ENCODE measurements at places on chromosomes 16 and 17.

DNA sequence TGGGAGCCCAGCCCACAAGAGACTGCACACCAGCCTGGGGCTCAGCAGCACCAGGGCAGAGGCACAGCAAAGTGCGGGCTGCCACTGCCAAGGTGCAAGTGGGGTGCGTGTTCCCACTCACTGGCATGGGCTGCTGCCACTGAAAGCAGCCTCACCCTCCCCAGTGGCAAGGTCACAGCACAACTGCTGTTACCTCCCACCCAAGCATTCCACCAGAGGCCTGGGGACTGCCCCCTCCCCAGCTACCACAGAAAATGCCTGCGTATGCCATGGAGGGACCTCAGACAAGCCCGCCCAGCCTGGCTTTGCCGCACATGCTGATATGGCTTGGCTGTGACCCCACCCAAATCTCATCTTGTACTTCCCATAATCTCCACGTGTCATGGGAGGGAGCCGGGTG, 33.1 kb downstream of the MEAK7 start:
- no peak for DNase-seq

DNA sequence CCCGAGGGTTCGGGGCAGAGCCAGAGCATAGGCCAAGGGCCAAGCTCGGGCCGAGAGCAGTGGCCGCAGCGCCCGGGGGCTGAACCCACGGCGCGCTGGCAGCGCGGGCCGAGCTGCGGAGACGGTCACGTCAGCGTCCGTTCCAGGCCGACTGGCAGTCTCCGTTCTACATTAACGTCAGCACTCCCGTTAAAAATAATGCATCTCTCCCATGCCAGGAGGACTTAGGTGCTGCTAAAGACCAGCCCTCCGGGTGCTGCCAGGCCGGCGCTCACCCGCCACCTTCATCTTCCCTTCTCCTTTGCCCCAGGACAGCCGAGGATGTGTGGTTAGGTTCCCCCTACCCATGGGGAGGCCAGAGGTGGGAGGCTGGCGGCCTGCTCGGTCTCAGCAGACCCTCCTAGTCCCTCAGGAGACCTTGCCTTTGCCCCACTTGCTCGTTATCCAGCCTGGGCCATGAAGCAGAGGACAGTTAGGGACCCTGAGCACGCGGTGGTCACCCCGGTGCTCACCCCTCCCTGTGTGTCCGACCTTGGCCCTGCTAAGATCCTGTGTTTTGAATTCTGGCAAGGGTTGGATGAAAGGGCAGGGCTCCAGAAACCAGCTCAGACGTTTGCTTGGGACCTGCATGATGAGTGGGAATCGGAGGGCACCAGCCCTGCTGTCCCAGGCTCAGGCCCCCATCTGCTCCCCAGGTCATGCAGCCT, 572 bp downstream of the MPG start:
- no peak for DNase-seq

DNA sequence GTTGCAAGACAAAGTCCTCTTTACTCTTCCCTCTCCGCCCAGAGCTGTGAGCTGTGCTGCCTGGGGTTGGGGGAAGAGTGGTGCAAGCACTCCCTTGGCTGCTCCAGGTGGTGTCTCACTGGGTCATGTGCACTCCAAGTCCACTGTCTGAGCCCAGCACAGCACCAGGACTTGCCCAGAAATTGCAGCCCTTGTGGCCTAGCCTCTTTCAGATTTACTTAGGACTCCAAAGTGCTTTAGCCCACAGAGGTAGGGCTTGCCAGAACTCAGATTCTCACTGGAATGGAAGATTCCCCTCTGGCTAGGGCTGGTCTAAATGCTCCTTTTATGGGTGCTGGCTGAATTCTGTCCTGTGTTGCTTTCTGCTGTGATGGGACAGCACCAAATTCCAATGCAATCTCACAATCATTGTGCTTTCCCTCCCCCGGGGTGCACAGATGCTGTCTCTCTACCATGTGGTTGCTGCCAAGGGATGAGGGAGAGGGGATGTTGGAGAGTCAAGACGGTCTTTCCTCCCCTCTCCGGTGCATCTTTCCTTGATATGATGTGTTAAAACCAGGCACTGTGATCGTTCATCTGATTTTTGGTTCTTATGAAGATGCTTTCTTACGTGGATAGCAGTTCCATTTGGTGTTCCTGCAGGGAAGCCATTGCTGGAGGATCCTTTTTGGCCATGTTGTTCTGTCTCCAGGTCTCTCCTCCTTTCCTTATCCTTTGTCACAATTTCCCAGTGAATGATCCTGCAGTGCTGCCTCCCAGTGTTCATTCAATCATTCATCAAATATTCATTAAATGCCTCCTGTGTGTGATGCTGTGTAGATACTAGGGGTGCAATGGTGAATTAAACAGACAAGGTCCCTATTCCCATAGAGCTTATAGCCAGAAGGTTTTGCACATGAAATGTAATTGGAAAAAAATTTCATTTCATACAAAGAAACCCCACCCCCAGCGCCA, 216.3 kb downstream of the SPECC1 start:
- DNase-seq: no peak

GRCh38 chr17:45146890-45147580, 1.2 kb upstream of the HEXIM1 start:
- no peak for DNase-seq

DNA sequence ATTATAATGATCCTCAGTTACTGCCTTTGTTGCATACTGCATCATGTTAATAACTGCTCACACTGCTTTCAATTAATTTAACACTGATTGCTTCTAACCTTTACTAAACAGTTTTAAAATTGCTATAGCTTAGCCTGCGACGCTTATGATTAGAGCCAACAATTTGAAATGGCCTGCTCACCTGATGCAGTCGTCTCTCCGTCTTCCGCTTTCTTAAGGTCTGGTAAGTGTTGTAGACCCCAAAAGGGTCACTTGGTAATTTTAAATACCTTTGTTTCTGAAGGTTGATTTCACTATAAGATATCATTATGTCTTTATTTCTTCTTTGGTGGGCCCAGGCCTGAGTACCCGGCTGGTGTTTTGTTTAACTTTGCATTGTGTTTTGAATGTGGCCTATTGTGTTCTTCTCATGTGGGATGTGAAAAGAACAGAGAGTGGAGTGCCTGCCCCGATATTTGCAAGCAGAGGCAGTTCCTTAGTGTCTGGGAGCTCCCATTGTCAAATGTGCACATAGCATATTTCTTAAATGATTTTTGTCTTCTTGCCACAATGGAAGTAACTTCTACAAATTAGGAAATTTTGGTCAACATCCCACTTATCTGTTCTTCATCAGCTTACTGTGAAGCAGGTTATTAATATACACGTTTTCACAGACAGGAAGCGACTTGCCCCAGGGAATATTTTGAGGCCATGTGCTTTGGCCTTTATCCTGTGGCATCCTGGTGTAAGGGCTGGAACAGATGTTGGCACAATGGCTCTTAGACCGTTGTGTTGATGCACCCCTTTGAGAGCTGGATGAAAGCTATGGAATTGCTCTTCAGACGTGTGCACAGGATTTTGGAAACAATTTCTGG, 2.9 kb downstream of the PHKB start:
- no peak for DNase-seq

GRCh38 chr17:69154267-69154666, 12.6 kb upstream of the ABCA6 start:
- DNase-seq: no peak

DNA sequence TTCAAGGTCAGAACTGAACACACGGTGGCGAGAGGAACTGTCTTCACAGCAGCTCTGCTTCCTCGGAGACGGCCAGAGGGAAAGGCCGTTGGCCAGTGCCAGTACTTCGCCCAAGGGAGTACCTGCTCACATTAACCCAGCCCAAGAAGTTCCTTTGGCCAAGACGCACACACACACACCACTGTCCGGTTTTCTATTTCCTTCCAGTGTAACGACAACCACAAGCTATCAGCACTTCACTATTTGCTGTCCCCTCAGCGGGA, 744 bp upstream of the GGNBP2 start:
- peak; percentile 33 for DNase-seq

DNA sequence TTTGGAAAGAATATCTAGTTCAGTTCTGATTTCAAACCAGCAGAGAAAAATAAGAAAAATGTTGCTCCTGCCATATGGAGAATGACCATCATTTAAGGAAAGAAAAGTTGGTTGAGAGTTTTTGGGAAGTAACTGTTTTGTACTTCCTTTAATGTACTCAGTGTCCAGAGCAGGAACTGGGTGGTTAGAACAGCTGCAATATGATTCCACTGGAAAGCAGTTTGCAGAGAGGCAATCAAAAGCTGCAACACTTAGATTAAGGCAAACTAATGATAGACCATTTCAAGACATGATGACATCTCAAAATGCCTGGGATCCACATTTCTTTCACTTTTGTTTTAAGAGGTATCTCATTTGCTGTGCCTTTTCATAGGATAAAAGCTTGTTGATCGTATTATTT, 313.3 kb upstream of the HSBP1 start:
- no peak for DNase-seq

GRCh38 chr16:1691956-1692355, 13.9 kb downstream of the JPT2 start:
- peak; percentile 39 for DNase-seq

GRCh38 chr17:80477647-80478478, 1.5 kb upstream of the NPTX1 start:
- DNase-seq: no peak

- no peak for DNase-seq
These were observed 140.8 kb upstream of the CHMP6 start for GRCh38 chr17:80850817-80851216.

Data from occipital lobe (tissue), 3 donors.